Activated CD4-positive, alpha-beta memory T cell treated with anti-CD3 and anti-CD28 coated beads for 36 hours (primary cell): ENCODE measurements at places on chromosomes 7 and 10.

DNA sequence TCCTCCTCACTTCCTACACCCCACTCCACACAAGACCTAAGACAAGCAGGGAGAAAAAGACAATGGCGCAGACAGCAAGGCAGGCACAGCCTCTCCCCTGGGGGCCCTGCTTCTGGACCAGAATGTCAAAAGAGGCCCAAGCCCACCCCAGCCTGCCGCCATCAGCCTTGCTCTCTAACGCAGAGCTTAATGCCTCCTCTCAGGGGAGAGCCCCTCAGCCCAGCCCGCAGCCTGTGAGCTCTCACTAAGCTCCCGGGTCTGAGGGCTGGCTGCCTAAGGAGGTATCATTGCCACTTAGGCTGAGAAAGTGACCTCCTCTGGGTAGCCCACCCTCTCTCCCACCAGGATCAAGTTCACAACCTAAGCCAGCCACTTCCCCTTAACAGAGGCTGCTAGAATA is 16.7 kb downstream of the SLIT1 start:
- H3K36me3 ChIP-seq: no peaks in the 10 kb centered on the region
- H3K27ac ChIP-seq: no peak overlapping the region
- H3K27me3 ChIP-seq: peaks cover 13% of the 10 kb centered on the region
- H3K4me3 ChIP-seq: no peak overlapping the region
- no peaks in the 10 kb centered on the region for H3K4me1 ChIP-seq

DNA sequence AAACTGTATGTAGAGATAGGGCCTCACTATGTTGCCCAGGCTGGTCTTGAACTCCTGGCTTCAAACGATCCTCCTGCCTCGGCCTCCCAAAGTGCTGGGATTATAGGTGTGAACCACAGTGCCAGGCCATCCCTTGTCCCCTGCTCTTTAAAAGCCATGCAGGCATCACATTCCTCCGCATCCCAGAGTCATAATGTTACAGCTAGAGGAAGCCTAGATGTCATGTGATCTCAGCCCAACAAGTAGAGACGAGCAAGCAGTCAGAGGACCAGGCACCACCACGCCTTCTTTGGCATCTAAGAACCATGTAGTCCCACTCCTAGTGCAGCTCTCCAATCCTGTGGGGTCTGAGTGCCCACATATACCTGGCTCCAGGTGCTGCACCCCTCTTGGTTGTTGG is 13.1 kb downstream of the PODXL start:
- DNase-seq: no peak
- H3K27me3 ChIP-seq: no peaks in the 10 kb centered on the region
- no peaks in the 10 kb centered on the region for H3K36me3 ChIP-seq
- no peak overlapping the region for H3K27ac ChIP-seq
- H3K4me1 ChIP-seq: no peaks in the 10 kb centered on the region

DNA sequence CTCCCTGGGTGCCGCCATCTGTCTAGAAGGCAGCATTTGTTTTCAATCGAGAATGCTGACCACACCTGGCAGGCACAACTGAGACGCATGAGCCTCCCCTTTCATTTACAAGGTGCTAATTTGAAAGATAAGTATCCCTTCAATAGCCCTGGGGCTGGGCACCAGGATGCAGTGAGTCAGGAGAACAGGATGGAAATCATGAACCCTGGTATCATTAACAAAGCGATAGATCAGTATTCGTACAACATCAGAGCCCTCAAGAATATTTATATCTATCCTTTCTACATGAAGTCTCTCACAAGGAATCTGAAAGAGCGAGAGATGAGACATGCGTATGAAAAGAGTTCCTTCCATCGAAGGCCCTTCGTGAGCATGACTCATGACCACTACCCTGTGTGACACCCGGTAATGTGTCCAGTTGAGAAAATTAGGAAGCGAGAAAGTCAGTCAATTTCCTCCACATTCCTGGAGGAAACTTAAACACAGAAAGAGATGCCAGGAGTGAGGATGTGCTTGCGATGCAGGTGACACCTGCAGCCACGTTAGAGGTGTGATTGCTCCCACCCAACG is 123.1 kb upstream of the PITRM1 start:
- peaks cover 6% of the 10 kb centered on the region for H3K27me3 ChIP-seq
- H3K36me3 ChIP-seq: no peaks in the 10 kb centered on the region
- H3K4me3 ChIP-seq: no peak overlapping the region
- no peak overlapping the region for H3K27ac ChIP-seq

- H3K36me3 ChIP-seq: no peaks in the 10 kb centered on the region
- no peak overlapping the region for H3K27ac ChIP-seq
- peaks cover 4% of the 10 kb centered on the region for H3K4me1 ChIP-seq
- no peak for DNase-seq
These were observed 43.7 kb upstream of the INSIG1 start for GRCh38 chr7:155254018-155254417.

- H3K4me3 ChIP-seq: no peak overlapping the region
- H3K4me1 ChIP-seq: peaks cover 46% of the 10 kb centered on the region
- no peak overlapping the region for H3K27ac ChIP-seq
These were observed 165.8 kb upstream of the KLF6 start for GRCh38 chr10:3950676-3951275.
